LHCN-M2 (cell line): ENCODE measurements at places on chromosomes 13 and 19.

- DNase-seq = peak; percentile 58
Observed at GRCh38 chr13:30862707-30863106, 43.4 kb upstream of the MEDAG start.

DNA sequence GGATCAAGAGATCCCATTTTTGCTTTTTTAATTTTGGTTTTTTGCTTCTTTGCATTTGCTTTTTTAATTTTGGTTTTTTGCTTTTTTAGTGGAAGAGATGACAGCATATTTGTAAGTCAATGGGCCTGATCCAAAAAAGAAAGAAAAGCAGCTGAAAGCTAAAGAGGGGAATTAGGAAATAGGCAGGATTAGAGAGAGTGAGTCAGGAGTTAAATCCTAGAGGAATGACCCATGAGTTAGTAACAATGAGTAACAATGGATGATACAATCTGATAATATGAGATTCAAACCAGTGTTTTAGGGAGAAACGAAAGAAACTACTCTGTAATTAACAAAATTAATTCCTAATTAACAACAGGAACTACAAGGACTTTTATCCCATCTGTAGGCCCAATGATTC lies 111.2 kb upstream of the SGCG start:
- DNase-seq = peak; percentile 88

DNA sequence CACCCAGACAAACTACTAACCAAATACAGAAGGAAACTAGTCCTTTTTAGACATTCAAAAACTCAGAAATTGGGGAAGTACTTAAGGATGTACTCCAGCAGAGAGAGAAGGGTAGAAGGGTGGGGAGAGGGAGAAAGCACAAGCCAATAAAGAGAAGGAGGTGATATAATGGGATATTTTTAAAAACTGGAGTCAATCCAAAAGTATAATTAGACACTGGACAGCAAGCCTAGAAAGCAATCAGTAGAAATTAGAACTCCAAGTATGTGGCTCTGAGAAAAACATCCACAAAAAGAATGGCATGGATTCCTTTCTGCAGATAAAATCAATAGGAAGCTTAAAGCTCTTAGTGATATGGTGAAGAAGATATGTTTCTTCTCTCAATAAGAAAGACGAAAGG lies 55.8 kb downstream of the PEPD start:
- no peak for DNase-seq

- DNase-seq = peak; percentile 12
Observed at GRCh38 chr19:10295305-10295846, 5.6 kb downstream of the ICAM5 start.

- DNase-seq = no peak
Observed at GRCh38 chr13:64765636-64766035, 2464.5 kb downstream of the PCDH9 start.

DNA sequence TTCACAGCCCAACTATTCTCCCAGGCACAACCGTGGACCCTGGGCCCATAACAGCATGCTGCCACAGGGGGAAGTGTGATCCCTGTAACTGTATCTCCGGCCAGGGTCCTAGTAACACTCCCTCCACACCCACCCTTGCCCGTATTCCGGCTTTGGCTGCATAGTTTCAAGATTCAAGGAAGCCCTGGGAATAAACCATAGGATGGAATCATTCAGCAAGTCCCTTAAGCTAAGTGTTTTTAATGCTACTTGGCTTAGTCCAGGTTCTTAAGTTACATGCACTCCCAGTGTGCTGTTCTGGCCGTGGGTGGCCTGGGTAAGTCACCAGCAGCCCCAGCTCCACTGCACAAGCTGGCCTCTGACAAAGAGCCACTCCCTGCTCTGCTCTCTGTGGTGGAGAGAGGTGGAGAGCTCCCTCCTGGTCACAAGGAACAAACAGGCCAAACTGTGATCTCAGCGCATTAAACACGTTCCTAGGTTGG lies 532.4 kb upstream of the SGCG start:
- peak; percentile 14 for DNase-seq

DNA sequence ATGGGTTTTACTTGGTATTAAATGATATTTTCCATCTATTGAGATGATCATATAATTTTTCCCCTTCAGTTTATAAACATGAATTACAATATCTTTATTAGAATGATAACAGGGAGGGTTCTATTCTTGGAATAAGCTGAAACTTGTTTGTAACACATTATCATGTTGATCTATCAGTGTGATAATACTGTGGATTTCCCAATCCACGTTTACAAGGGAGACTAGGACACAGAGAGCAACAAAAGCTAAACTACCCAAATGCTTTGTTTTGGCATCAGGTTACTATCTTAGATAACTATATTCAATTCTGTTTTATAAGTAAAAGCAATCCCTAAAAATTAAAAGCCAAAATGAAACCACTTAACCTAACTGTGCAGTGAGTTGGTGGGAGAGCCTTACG lies 92.5 kb downstream of the TUBGCP3 start:
- no peak for DNase-seq

- no peak for DNase-seq
Observed at GRCh38 chr19:8910775-8911414, 78.7 kb downstream of the MBD3L1 start.

DNA sequence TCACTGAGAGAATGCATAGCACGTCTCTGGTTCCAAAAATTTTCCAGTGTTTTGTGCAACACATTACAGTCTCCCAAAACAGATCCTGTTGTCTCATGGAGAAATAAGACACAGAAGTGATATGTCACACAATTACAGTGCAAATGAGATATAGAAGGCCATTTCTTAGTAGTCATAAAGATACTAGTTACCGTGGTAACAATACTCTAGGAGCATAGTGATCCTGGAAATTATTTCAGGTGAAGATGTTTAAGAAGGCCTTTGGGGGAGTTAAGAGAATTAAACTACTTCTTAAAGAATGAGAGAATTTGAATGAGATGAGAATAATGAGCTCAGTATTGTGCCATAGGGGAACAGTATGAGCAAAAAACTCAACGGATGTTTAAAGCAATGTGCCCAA lies 628.0 kb upstream of the MIR17HG start:
- DNase-seq = no peak

- DNase-seq = peak; percentile 35
Observed at GRCh38 chr19:45637890-45638667, 1.1 kb downstream of the EML2 start.

DNA sequence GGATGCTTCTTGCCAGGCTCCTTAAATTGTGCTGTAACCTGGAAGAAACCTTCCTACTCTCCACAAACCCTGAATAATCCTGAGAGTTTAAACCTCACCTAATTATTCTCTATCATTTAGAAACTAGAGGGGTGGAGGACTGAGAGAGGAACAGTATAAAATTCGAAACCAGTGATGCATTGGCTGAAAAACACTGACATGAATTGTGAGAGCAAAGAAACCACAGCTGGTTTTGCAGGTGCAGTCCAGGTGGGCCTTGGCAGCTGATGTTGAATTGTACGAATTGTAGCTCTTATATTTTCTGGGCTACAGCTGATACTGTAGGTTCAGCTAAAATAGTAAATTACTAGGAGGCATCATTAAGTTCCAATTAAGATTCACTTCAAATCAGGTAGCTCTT lies 227.0 kb upstream of the SLITRK5 start:
- no peak for DNase-seq

DNA sequence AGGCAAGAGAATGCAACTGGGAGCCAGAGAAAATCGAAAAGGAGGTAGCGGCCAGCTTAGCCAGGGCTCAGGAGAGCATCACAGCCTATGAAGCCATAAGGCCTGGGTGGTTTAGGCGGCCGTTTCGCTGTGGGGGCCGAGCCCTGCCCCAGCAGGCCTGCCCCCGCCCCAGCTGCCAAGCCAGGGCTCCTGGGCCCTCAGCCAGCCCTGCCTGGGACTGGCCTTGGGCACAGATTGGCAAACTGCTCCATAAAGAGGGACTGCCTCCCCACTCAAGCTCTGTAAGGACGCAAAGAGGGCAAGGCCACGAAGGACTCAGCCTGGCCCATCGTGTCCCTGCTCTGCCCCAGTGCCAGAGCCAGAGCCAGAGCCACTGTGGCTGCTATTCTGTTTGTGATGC lies 10.2 kb downstream of the ZNF653 start:
- DNase-seq = no peak

GRCh38 chr13:49315756-49316482 lies 68.2 kb downstream of the CDADC1 start:
- DNase-seq = no peak

- no peak for DNase-seq
Observed at GRCh38 chr13:111572956-111573761, 252.7 kb downstream of the TEX29 start.

DNA sequence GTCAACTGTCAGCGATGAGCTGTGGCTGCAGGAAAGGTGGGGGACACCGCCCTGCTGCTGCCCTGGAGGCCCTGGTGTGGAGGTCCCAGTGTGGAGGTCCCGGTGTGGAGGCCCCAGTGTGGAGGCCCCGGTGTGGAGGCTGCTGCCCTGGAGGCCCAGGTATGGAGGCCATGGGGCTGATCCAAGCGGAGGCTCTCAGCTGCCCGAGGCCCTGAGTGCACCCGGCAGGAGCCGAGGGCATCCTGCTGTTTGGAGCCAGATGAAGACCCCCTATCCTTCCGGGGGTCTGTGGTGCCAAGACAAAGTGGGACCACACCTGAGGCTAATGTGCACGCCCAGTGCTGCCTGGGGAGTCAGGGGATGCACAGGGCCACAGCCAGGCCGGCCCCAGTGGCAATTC lies 210.4 kb upstream of the SOX1 start:
- no peak for DNase-seq

GRCh38 chr13:70593716-70594115 lies 485.5 kb upstream of the KLHL1 start:
- no peak for DNase-seq

DNA sequence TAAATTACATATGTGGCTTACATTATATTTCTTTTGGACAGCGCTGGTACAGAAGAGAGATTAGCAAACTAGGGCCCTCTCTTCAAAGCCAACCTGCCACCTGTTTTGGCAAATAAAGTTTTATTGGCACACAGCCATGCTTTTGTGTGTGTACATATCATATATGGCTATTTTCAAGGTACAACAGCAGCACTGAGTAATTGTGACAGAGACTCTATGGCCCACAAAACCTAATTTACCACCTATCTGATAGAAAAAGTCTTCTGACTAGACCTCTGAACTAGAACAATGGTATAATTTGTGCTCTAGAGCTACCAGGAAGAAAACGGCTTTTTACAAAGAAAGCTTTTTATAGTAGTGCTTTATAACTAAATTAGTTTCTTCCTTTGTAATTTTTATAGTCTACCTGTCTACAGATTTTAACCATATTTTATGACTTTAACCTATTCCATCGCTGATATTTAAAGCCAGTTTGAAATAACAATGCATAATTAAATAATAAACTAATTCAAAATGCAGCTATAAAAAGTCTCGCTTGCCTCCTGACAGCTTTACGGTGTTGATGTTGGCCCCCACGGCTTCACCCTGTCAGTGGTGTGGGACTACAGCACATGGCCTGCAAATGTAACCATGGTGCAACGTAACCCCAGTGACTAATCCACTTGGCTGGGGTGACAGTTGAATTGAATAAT lies 17.7 kb upstream of the DPY19L3 start:
- peak; percentile 17 for DNase-seq

DNA sequence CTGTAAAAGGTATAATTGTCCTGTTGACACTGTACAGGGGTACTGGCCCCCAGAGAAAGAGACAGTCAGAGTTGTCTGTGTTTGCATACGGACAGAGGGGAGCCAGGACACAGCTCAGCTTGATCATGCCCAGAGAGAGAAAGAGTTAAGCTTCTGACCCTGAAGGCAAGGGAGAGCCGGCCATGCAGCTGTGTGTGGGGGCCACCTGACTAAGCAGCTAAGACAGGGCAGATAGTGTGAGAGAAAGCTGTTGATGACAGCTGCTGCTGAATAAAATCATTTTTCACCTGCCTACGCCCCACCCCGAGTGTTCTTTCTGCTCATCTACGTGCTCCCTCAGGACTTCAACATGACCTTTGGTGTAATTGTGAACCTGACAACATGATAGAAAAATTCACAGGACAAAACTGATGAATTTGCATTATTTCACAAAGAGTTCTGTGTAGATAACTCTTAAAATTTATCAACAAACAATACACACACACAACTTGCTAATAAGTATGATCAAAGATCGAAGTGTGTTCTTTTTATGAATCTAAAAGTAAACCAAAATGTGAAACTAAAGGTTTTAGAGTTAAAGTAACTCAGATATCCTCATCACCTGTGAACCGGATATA lies 1294.3 kb upstream of the ATXN8OS start:
- no peak for DNase-seq

- DNase-seq = peak; percentile 98
Observed at GRCh38 chr19:47663911-47664771, 49.1 kb upstream of the EHD2 start.

DNA sequence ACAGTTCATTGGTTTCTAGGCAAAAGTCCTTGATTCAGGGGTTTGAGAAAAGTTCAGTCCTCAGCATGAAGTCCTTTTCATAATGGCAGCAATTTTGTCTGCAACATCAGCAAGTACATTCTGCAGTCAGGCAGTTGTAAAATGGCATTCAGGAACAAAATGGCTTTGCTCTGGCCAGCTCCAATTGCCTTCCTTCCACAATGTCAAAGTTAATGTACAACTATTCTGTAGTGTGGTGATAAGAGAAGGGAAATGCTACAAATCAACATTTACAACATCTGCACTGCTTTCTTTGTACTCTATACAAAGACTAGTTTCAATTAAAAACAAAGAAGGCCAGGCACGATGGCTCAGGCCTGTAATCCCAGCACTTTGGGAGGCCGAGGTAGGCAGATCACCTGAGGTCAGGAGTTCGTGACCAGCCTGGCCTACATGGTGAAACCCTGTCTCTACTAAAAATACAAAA lies 1.8 kb upstream of the NEK3 start:
- no peak for DNase-seq

DNA sequence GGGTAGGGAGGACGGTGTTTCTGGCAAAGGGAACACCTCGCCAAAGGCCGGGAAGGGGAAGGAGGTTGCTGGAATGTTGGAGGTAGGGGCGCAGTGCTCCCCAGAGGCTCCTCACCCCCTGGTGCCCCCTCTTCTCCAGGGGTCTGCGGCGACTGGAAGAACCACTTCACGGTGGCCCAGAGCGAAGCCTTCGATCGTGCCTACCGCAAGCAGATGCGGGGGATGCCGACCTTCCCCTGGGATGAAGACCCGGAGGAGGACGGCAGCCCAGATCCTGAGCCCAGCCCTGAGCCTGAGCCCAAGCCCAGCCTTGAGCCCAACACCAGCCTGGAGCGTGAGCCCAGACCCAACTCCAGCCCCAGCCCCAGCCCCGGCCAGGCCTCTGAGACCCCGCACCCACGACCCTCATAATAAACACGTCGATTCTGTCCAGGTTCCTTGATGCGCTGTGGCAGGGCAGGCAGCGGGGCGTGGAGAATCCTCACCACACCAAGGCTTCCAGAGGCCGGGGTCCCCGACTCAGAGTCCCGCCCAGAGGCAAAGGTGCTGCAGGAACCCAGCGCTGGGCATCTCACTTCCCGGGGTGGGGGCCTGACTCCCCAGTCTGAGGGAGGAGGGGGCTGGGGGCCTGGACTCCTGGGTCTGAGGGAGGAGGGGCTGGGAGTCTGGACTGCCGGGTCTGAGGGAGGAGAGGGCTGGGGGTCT lies 7.4 kb upstream of the SPACA4 start:
- DNase-seq = no peak

- no peak for DNase-seq
Observed at GRCh38 chr13:91123456-91124127, 223.9 kb upstream of the MIR17HG start.

- no peak for DNase-seq
Observed at GRCh38 chr19:2551864-2552185, 75.9 kb downstream of the GADD45B start.
